ENCODE measurements at places on chromosomes 5 and 9.

DNA sequence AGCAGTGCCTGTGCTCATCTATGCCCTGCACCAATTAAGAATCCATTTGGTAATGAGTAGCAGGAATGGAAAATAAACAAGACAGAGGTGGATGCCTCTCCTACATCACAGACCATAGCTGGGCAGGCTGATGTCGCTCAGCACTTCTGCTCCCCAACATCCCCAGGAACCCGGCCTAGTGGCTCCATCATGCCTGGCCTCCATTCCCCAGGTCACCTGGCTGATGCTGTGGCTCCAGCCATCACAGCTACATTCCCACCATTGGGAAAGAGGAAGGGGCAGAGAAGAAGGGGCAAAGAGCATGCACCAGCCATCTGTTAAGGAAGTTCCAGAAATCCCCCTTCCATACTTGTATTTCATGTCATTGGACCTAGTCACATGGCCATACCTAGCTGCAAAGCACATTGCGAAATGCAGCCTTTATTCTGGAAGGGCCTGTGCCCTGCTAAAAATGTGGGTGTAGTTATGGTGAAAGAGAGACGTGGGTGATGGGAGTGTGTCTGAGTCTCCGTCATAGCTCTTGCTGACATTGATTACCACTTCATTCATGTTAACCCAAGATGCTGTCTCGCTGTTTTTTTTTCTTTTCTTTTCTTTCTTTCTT lies 86.1 kb upstream of the ADAMTS2 start:
- no peak for DNase-seq

DNA sequence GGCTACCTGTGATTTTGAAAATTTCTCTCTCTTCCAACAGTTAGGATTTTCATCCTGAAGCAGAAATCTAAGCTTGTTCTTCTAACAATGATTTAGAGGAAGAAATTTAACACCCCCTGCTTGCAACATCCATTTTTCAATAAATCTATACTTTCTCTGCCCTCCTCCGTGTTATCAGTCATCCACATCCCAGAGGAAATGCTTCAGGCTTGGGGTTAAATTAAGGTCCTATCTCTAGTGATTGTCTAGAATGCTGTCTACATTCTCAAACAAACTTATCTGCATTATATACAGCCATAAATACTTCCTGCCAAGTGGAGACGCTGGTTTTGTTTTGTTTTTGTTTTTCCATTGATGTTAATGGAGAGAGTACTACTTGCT lies 371.0 kb downstream of the CSNK1G3 start:
- no peak for DNase-seq

- no peak for DNase-seq
Measured at GRCh38 chr9:93247892-93248291, 64.0 kb downstream of the WNK2 start.

DNA sequence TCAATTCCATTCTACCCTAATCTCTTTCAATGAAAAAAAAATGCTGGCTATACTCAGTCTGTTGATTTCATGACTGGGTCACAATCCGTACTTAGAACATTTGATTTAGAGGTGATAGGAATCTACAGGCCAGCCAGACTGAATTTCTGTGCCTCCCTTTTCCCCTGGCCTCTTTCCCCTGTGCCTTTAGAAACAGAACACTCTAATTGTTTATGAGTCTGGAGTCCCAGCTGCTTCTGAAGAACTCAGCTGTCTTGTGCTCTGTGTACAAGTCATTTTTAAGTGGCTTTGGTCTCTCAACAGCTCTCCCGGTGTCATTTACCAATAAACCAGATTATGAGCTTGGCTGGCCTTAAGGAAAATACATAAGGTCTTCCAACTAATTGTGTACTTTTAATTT lies 94.1 kb upstream of the ITGA2 start:
- DNase-seq: no peak

DNA sequence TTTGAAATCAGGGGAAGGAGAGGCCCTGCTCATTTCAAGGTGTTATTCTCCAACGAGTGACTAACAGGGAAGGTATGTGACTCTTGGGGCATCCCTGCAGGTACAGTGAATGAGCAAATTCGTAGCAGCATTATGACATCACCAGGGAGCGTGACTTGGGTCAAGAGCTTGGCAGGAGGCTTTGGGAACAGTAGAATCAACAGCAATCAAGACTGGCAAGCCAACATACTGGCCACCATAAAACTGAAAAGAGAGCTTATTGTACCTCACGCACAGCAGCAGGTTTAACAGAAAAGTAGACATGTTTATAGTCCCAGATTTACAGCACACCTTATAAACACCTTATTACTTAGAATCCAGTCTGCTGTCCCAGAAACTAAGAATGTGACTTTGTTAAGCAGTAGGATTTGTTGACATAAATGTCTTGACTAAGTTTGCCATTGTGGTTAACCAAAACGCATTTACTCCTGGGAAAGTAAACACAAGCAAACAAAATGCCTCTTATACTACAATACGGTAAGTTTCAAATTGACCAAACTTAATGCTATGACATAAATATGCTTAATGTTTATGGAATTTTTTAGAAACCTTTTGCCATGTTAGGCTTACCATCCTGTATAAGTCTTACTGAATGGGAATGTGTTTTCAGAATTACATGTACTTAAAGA lies 297.8 kb downstream of the NPR3 start:
- DNase-seq: no peak

- no peak for DNase-seq
Measured at GRCh38 chr9:115333277-115334070, 215.5 kb upstream of the TNC start.

Measured in stimulated activated CD4-positive, alpha-beta T cell treated with anti-CD3 and anti-CD28 coated beads, TNF-alpha, amount 100 ng/mL, for 24 hours (primary cell).